ENCODE measurements at places on chromosomes 6 and 20.

- no peak for DNase-seq
These were observed 599.2 kb downstream of the COL12A1 start for GRCh38 chr6:74606582-74607071.

DNA sequence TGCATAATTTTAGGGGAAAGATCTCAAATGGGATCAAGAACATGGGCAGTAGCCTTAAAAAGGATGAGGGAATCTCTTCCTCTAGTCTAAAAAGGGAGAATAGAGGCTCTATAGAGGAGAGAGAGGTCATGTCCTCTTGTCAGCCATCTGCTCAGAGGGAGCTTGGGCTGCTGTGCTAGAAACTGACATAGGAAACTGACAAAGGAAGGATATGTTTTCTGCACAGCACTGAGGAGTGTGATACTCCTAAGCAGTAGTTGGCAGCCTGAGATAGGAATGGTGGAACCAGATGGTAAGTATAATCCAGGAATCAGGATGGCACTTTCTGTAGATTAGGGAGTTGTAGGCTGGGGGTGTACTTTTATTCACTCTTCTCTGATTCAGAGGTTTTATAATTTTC is 59.2 kb downstream of the PTPRA start:
- DNase-seq: no peak

DNA sequence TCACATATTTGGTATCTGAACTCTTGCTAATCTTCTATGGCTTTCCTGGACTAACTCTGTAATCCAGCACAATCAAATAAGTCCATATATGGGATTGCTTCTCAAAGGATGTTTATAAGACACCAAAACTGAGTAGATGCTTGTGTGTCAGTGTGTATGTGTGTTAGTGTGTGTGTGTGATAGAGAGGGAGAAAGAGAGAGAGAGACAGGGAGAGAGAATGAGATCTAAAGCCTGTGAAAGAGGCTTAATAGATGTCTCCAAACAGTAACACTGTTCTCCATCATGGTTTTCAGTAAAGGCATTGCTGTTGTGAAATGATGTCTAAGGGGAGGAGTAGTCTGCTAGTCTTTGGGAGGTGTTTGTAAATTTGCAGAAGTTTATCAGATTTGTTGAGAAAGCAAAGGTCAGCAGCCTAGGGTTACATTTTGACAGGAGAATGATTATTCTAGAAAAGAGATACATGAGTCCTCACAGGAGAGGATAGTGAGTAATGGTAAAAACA is 73.9 kb upstream of the MLIP start:
- DNase-seq: no peak

DNA sequence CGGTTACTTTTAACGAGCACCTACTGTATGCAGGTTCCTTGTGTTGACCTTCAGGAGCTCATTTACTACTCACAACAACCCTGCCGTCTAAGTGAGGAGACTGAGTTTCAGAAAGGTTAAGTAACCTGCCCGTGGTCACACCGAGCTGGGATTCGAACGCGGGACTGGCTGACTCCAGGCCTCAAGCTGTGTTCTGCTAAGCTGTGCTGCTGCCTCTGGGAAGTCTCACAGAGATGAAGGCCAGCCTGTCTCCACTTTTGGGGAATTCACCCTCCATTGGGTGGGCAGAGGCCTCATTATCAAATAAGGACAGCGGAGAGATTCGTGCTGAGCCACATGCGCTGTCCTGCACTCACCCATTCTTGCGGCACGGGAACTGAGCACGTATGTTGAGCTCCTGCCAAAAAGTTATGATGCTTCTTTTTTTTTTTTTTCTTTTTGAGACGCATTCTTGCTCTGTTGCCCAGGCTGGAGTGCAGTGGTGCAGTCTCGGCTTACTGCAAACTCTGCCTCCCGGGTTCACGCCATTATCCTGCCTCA is 25.9 kb upstream of the MYT1 start:
- DNase-seq: no peak

DNA sequence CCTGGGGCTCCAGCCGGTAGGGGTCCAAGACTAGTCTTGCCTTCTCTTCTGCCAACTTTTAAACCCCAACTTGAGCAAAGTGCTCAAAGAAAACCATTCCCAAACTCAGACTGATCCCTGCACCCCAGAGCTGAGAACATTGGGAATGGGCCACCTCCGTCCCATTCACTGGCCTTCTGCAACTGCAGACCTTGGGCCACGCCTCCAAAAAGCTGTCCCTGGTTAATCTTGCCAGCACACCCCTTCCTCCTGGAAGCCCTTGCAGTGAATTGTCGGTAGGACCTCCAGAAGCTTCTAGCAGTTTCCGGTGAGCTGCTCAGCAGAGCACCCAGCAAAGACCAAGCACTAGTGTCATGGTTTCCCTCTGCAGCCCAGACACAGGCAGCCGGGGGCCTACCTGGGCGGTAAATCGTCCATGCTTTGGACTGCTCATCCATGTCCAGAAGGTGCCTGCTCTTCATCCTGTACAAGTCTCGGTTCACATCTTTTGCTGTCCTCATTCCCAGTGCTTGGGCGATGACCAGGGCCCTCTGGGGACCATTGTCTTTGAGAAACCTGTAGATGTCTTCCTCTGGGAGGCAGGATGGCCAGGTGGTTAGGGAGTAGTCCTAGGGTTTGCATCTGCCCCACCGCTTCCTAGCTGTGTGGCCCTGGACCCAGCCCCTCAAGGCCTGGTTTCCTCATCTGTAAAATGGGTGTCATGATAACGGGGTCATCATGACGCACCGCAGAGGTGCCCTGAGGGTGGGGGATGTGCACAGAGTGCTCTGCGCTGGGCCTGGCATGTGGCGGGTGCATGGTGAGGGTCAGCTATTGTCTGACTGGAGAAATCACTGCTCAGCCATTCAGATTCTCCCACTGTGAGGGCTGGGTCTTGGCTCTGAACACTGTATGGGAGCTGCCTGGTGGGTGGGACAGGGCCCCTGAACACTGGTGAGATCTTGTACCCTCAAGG is 5.5 kb downstream of the ZBP1 start:
- DNase-seq: no peak

DNA sequence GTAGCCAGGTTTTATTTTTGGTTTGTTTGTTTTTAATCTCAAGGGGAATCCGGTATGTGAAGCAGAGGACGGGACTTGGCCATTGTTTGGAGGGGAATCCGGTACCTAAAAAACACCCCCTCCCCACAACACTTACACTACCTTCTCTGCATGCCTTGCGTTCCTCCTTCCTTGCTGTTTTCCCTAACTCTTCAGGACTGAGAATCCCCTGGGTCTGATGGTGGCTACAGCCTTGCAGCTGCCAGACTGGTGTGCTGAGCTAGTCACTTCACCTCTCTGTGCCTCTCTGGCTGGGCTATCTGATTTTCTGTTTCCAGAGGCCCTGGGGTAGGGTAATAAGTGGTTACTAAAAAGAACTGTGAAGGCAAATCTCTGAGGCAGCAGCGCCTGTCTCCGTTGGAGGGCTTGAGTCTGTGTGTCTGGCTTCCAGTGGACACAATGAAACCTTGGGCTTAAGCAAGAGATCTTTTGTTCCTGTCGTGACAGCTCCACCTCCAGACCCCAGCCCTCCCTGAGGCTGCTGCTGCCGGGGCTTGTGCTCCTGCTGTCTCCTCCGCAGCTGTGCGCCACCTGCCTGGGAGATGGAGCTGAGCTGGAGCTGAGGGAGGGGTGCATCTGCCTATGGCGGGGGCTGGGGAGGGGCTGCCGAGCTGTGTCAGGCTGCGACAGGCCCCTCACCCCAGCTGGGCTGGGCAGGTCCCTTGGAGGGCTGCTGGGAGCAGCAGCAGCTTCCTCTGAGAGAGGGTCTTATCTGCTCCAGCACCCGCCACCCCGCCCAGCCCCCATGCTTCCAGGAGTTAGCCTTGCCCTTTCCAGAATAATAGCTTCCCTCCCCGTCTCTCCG is 65.8 kb upstream of the CCDC167 start:
- no peak for DNase-seq

GRCh38 chr6:99619409-99619762 is 12.8 kb downstream of the PRDM13 start:
- DNase-seq: no peak

- DNase-seq: no peak
These were observed 109.8 kb downstream of the JAG1 start for GRCh38 chr20:10563935-10564492.

- no peak for DNase-seq
These were observed 153.4 kb downstream of the CDC5L start for GRCh38 chr6:44540881-44541280.

All from activated CD8-positive, alpha-beta memory T cell treated with anti-CD3 and anti-CD28 coated beads for 1 hour (primary cell).